CD4-positive, alpha-beta T cell treated with Interleukin-6 for 4 hours (primary cell): ENCODE measurements at places on chromosomes 13 and 19.

- DNase-seq, result no peak
Measured at GRCh38 chr13:104143760-104144416, 1077.7 kb upstream of the SLC10A2 start.

GRCh38 chr19:18995804-18996241 is 37.5 kb downstream of the SUGP2 start:
- DNase-seq, result no peak

GRCh38 chr19:6047741-6048251 is 62.5 kb downstream of the RFX2 start:
- no peak for DNase-seq

DNA sequence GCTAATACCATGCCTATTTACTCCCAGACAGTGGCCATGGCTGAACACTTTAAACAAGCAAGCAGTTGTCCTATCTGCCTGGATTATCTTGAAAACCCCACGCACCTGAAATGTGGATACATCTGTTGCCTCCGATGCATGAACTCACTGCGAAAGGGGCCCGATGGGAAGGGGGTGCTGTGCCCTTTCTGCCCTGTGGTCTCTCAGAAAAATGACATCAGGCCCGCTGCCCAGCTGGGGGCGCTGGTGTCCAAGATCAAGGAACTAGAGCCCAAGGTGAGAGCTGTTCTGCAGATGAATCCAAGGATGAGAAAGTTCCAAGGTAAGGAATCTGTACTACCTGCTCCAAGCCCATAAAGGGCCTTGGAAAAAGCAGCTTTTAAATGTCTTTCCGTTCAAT is 8.6 kb downstream of the RFPL4AL1 start:
- DNase-seq, result no peak

DNA sequence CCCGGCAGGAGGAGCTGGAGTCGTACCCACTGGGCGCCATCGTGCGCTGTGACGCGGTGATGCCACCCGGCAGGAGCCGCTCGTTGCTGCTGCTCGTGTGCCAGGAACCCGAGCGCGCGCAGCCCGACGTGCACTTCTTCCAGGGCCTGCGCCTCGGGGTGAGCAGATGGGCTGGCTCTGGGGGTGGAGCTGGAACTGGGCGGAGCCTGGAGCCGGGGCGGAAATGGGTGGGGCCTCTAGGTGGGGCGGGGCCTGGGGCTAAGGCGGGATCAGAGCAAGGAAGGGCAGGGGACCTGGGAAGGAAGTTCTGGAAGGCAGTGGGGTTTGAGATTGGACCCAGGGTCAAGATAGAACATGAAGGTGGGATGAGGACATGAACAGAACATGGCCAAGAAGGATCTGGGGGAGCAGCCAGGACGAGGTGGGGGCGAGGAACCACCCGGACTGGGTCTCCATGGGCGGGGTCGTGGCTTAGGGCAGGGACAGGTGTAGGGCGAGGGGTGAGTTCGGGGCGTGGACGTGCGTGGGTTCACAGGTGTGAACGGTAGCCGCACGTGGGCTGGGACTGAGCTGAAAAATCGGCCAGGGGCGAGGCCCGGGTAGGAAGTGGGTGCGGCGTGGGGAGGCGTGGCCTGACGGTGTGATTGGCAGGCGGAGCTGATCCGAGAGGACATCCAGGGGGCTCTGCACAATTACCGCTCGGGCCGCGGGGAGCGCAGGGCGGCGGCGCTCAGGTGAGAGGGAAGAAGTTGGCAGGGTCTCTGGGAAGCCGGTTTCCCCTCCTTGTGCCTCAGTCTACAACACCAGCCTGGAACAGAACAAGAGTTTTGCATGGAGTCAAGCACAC is 4.7 kb downstream of the EPS8L1 start:
- DNase-seq, result peak; percentile 56

GRCh38 chr13:43816401-43816889 is 29.7 kb upstream of the ENOX1 start:
- no peak for DNase-seq

DNA sequence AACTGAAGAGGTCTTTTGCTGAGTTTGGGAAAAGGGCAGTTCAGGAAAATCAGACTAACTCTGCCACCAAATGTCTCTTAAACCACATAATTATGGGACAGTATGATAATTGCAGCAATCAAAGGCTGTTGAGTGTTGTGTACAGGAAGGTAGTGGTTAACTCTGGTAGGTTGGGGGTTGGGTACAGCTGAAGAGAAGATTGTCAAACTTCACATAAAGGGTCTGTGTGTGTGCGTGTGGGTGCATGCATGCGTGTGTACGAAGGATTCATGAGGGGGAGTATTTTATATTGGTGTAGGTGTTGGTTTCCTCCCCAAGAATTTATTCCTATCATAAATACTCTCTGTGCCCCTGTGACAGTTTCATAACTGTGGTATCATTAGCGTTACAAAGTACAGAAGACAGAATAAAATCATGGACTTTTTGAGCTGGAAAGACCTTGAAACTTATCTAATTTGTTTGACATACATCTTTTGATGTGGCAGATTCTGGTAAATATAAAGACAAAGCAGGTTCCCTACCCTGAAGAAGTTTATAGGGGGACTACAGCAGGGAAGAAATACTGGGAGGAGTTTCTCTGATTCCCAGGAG is 94.1 kb downstream of the PCCA start:
- DNase-seq, result no peak

GRCh38 chr19:38547421-38547820 is 70.3 kb downstream of the MAP4K1 start:
- no peak for DNase-seq

DNA sequence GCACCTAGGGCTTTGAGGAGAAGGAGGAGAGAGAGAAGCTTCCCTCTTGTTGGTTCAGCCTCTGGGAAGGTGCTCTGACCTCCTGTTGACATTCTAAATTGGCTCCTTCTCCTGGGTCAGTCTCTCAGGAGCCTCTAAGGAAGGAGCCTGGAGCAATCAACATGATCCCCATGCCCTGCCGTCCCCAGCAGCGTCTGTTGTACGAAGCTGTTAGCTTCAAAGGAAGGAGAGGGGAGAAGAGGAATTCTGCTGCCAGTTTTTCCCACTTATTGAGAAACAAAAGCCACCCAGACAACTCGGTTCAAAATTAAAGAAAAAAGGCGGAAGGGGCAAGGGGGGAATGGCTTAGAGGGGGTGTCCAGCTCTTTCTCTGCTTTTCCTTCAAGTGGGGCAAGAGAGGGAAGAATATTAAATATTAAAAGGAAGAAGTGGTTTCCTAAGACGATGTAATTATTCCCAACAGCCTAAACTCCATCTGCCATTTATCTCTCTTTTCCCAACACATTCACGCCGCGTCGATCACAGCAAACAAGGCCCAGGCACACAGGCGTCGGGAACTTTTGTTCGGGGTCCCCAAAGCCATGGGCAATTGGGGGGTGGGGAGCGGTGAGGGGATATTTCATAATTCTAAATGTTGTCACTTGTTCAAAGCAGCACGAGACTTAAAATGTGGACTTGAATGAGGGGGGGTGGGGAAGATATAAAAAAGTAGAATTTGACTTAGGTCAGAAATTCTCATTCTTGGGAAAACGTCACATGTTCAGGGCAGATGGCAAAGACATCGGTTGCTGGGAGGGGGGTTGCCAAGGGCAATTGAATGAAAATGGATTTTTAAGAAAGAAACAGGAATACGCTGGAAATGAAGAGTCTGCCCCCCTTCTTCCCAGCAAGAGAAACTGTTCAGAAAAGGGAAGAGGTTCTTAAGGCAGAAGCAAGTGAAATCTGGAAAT is 116.8 kb upstream of the CACNA1A start:
- no peak for DNase-seq

- no peak for DNase-seq
Measured at GRCh38 chr13:26051231-26051656, 572 bp downstream of the SHISA2 start.

GRCh38 chr13:32098272-32098671 is 66.7 kb downstream of the FRY start:
- no peak for DNase-seq

- DNase-seq, result no peak
Measured at GRCh38 chr19:46471811-46472543, 614 bp upstream of the PNMA8A start.

DNA sequence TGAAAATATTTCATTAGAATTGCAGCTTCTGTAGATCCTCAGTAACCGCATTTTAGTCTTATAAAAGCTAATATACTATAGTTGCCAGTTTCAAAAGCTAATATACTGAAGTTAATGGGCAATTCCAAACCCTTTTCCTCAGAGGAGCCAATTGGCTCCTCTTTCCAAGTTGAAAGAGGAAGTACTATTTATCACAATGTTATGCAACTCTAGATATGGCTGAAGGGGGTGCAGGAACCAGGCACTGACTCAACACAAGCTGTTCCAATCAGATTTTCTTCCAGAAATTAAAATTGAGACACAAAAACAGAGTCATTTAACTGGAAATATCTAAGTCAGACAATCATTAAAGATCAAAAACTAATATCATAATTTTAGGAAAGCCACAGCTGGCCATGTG is 258.9 kb downstream of the PCDH20 start:
- no peak for DNase-seq

DNA sequence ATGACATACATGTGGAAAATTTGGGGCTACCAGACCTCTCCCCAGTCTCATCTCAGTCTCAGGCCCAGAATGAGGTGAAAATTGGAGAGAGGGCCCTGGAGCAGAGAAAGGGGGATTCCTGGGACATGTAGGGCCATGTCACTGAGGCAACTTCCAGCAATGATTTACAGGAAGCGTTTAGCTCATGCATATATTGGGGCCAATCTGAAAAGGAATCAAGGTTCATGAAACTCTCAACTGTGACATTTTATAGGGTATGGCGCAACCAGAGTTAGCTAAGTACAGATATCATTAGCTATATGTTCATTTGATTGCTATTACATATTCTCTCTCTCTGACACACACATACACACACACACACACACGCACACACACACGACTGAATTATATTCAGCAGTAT is 86.3 kb downstream of the RNASEH2B start:
- DNase-seq, result no peak

DNA sequence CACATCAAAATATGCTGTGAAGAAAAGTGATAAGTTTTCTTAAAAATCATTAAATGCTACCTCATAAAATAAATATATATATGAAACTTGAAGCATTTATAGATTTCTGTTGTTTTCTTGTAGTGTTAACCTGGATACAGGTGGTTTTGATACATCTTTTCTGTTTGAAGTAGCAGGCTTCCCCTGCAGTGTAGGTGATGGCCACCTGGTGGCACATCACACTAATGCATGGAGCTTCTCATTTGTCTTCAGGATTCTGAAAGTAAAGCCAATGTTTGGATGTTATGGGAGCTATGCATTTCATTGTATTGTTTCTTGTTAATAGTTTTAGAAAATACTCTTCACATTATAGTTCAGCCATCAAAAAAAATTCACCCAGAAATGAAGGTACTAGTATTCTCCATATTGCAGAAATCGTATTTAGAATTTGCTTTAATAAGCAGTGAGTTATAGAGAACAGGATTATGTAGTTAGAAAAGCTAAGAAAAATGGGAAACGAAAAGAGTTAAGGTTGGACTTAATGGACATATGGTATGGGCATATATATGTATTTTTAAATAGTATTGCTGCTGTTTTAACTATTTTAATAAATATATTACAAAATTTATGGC is 18.7 kb downstream of the GPR180 start:
- peak; percentile 28 for DNase-seq

GRCh38 chr19:46976845-46977320 is 42.8 kb upstream of the NPAS1 start:
- no peak for DNase-seq

DNA sequence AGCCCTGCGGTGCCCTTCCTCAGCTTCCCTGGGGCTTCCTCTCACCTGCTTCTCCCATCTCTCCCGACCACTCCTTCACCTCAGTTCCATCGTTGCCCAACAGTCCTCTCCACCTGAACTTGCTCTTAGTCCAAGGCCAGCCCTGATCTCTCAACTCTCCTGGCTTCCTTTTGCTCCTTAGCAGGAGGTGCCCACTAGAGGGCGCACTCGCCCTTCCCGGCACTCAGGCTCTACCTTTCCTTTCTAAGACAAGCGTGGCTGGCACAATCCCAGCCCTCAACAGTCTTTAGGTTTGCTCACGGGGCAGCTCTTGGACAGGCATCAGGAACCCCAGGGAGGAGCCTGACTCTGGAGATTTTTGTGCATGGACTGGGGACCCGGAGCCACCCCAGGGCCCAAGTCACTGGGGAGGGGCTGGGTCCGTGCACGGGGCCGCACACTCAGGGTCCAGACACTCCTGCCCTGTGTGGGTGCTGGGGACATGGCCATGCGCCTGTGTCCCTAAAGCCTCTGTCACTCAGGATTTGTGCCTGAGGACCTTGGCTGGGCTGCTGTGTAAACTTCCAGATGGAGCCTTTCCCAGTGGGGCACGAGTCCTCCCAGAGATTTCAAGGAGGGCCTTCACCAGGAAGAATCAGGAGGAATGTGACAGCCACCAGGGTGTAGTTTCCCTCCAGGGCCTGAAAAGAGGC is 12.1 kb upstream of the CEACAM8 start:
- peak; percentile 34 for DNase-seq

- DNase-seq, result no peak
Measured at GRCh38 chr13:99161512-99161911, 39.1 kb upstream of the UBAC2 start.

- no peak for DNase-seq
Measured at GRCh38 chr19:38268539-38268938, 4.2 kb downstream of the SPINT2 start.

GRCh38 chr19:8501981-8502380 is 459 bp downstream of the PRAM1 start:
- no peak for DNase-seq
